Hypothalamus (tissue), 51 donors: ENCODE measurements at places on chromosomes 6 and 20.

GRCh38 chr6:15264902-15265761 lies 19.3 kb downstream of the JARID2 start:
- DNase-seq, result peak; percentile 61

- no peak for DNase-seq
These were observed 68.7 kb upstream of the RNF24 start for GRCh38 chr20:4084096-4084495.

GRCh38 chr6:33156561-33156960 lies 35.7 kb downstream of the COL11A2 start:
- no peak for DNase-seq

GRCh38 chr6:116461932-116462885 lies 1.0 kb downstream of the CALHM6 start:
- no peak for DNase-seq

GRCh38 chr6:79954849-79955248 lies 7.5 kb upstream of the ELOVL4 start:
- no peak for DNase-seq

- DNase-seq, result no peak
These were observed 945 bp downstream of the FAXC start for GRCh38 chr6:99348288-99349170.

GRCh38 chr6:137873273-137873762 lies 6.3 kb downstream of the TNFAIP3 start:
- DNase-seq, result no peak

- DNase-seq, result no peak
These were observed 82.6 kb upstream of the BMP5 start for GRCh38 chr6:55957961-55958422.

- no peak for DNase-seq
These were observed 1.8 kb downstream of the GABRR1 start for GRCh38 chr6:89215391-89215790.

- no peak for DNase-seq
These were observed 27.7 kb downstream of the MAP3K5 start for GRCh38 chr6:136764517-136764993.

GRCh38 chr6:137852811-137853210 lies 14.2 kb upstream of the TNFAIP3 start:
- no peak for DNase-seq

DNA sequence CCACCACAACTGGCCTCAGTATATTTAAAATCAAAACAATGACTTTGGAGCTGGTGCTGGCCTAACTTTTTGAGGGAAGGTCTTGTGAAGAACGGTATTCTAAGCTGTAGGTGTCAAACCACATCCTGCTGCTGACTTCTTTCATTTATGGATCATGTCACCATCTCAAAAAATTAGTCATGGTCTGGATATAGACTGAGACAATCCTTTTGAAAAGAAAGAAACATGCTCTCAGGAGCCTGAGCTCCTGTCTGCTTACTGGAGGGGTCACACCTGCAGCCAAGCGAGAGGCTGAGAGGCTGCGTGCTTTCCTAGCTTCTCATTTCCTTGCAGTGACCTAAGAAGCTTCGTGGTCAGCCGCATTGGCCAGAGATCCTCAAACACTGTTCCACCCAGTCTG lies 55.2 kb downstream of the TIAM2 start:
- no peak for DNase-seq

DNA sequence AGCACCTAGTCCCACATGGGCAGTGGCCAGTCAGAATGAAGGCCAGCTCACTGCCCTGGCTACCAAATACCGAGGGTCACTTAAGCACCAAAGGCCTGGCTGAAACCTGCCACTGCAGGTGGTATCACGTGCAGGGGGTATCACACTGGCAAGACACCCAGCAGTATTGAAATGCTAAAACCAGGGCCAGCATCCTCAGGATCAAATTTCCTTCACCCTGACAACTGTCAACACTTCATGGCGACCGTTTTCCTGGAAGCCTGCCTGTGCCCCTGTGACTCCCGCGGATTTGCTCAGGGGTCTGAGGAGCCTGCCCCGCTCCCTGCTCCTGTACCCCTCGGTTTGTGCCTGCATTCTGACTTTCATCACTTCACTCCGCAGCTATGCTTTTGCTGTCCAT lies 151.1 kb downstream of the TTLL2 start:
- DNase-seq, result no peak

- no peak for DNase-seq
These were observed 300.5 kb downstream of the KCNQ5 start for GRCh38 chr6:72922401-72922800.

DNA sequence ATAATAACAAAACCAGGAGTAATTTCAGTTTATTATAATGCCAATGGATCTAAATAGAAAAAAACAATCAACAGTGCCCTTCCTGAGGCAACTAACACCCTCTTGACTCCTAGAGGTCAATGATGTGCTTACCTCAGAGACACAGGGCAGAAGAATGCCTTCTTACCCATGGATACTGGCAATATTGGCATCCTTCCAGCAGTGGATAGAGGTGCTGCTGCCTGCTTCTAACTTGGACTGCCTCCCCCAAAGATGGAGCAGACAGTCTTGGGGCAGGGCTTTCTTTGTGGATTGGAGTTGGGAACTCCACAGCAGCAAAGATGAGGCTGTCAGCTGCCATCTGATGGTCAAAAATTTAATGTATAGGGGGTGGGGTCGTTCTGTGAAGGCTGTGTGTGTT lies 78.7 kb downstream of the AK9 start:
- DNase-seq, result no peak

GRCh38 chr6:158068893-158069799 lies 87.5 kb downstream of the SYNJ2 start:
- no peak for DNase-seq
